ENCODE measurements at places on chromosomes 12 and 14.

GRCh38 chr12:25186788-25187402 lies 8.1 kb downstream of the DNAI7 start:
- no peak for DNase-seq

- DNase-seq: no peak
Observed at GRCh38 chr14:68603533-68604360, 189.1 kb downstream of the ZFP36L1 start.

DNA sequence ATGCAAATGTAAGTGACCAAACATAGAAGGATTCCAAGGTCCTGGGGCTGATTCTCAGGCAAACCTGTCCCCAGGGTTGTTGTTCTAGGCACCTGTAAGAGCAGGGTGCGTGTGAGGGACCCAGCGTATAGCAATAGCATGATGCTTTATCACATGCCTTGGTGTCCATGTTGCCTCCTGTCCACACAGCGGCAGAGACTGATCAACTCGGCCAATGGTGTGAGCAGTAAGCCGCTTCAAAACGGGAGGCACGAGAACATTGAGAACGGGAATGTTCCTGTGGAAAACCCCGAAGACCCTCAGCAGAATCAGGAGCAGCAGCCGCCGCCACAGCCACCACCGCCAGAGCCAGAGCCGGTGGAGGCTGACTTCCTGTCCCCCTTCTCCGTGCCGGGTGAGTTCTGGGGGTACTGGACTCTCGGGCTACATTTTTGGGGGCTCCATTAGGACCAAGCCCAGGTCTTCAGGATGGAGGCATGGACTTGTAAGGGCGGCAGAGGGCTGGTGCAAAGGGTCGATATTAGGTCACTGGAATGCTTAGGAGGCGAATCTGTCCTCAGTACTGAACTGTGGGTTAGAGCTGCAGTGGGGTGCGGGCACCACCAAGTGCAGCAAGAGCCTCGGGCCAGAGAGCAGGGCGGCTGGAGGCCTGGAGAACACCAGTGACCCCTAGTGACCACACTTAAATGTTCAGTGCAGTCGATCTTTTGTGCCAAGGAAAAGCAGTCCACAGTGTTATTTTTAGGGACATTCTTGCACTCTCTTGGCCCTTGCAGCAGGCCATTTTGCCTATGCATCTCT lies 57.2 kb upstream of the RIN3 start:
- no peak for DNase-seq

DNA sequence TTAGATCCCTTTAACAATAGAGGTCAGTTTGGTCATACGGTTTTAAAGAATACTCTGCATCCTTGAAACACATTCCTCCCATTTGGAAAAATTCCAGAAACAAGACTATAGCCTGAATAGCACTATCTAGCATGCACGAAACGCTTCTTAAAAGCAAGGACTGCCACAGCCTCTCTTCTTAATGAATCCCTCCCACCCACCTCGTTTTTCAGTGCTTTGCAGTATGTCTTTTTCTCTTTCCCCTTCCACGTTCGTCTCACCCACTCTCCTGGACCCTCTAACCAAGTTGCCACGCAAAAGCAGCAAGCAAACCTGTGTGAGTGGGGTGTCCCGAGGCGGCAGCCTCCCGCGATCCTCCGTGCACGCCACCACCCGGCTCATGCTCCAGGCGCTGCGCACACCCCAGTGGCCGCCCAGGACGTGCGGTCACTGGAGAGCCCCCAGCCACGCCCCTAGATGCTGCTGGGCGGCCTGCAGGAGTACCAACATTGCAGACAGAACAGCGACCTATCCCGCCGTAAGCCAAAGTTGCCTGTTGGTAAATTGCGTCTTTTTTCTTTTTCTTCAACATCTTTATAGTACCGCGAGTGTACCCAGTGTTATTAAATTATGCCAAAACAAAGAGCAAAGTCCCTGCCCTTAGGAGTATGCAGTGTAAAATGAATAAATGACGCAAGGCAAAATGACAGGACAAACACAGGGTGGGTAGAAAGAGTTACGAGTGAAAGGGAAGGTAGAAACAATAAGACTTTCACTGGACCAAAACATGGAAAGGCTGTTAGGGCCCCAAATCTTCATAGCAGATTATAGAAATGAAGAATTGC lies at the start of gene SLC38A4:
SLC38A4 (minus strand) TSS at position 407 of the 824 bp plus-strand sequence. CDS start 32,926 bp downstream, outside the sequence.
- DNase-seq: no peak

GRCh38 chr12:17999174-17999801 lies 90.7 kb downstream of the RERGL start:
- DNase-seq: no peak

- DNase-seq: no peak
Observed at GRCh38 chr12:129851296-129851695, 52.5 kb downstream of the TMEM132D start.

DNA sequence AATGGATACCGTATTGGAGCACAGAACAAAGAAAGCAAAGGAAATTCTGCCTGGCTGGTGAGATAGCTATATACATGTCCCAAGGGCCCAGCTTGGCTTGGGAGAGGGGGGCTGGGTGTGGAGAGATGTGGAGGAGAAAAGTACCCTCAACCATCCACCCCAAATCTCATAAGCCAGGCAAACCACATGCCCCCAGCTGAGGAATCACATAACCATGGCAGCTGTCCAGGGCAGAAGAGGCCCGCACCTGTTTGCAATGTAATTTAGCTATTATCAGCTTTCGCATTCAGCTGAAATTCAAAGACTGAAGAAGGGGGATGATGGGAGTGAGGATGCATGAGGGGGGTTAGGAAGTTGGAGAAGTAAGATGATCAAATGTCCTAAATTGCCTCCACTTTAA lies 196.1 kb downstream of the TBX5 start:
- no peak for DNase-seq

DNA sequence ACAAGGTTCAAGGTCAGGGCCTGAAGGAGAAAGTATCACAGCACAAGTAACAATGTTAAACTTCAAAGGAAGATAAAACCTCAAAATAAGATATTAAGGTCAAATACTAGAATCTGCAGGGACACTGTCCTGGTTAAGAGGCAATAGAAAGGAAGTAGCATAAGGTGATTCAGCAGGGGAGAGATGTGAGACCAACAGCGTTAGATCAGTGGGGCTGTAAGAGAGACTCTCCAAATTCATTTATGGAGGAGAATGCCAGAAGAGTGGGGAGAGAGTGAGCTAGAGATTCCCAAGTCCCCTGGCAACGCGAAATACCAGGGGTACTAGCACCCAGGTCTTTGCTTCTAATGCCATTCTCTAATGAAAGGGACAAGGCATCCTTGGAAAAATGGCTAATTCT lies 610.9 kb downstream of the DIO2 start:
- no peak for DNase-seq

DNA sequence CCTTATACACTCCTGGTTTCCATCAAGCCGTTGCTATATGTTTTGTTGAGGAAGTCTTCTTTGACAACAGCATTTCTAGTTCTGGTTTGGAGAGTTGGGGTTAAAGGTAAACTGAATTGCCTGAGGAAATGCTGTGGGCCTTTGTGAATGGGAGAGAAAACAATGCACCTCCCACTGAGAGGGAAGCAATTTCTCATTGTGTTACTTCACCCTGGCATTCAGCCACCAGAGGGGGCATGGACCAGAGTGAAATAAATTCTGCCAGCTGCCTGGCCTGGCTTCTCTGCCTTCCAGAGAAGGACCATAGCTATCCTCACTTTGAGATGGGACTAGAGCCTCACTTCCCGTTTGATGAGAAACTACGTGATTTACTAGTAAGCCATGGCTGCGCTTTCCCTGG lies 475.3 kb downstream of the EGLN3 start:
- DNase-seq: no peak

GRCh38 chr14:83255015-83255726 lies 1721.5 kb upstream of the SEL1L start:
- DNase-seq: no peak

GRCh38 chr12:14213542-14213941 lies 151.9 kb upstream of the ATF7IP start:
- DNase-seq: no peak

DNA sequence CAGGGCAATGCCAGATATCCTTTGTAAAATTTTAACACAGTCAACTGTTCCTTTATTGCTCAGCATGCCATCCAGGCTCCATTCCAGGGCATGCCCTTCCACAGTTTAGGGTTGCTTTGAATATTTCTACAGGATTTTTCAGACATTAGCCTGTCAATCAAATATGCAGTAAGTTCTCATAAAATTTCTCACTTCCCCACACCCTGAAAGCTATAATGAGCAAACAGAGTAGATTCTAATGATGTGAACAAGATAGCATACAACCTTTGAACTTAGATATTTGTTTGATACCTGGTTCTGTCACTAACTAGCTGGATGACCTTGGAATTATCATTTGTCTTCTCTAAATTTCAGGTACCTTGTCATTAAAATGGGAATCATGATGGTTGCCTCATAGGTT lies 251.2 kb downstream of the SYT1 start:
- no peak for DNase-seq

DNA sequence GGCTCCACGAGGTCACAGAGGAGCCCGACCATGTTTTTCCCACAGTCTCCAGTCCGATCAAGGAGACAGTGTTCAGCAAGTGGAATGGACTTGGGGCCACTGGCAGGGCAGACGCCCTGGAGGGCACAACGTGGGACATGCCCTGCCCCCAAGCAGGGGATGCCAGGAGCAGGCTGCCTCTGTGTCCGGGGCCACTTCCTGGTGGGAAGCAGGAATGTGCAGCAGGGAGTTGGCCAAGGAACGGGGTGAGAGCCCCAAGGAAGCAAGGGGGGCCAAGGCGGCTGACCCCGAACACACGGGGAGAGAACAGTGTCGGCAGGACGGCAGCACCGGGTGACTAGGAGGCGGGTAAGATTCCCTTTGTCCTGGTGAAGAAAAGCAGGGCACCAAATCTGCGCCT lies 92.6 kb downstream of the CHGA start:
- DNase-seq: no peak
